ENCODE measurements at places on chromosomes 7 and 10.
A peak's percentile ranks its signal among the peaks of the same experiment; 100 is the strongest.

GRCh38 chr7:68107261-68107660 lies 1110.6 kb downstream of the TYW1 start:
- no peak for DNase-seq

- no peak for DNase-seq
Measured at GRCh38 chr7:26100406-26101339, 51.3 kb upstream of the NFE2L3 start.

DNA sequence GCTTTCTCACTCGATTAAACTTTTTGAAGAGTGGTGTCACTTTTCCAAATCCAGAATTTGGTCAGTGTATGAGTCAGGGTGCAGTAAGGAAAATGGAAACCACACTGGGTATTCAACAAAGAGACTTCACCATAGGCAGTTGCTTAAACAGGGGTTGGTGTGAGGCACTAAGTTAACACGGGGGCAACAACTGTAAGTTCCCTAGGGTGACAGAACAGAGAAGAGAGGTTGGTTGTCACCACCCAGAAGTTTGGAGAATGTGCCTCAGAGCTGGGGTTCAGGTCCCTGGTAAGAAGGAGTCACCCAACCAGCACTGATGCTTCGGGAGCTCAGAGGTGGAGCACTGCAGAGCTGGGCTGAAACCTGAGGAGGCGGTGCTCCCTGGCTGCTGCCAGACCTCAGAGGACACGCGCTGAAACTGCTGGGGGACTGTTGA lies 170.4 kb downstream of the ARID5B start:
- no peak for DNase-seq

GRCh38 chr10:75651417-75651816 lies 220.0 kb downstream of the LRMDA start:
- no peak for DNase-seq

DNA sequence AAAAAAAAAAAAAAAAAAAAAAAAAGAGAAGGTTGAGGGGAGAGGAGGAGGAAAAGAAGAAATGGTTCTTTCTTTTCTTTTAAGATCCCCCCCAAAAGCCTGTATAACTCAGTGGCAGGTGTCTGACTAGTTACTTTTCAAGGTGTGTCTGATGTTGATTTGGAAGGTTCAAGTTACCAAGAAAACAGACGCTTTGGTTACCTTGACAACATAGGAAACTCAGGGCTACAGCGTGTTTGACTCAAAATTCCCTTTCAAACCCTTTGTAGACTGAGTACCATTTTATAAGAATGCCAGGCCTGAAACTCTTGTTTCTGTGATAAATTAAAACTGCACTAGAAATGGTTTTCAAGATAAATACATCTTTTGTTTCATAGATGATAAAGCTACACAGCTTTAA lies 286.8 kb downstream of the SKIDA1 start:
- no peak for DNase-seq

- DNase-seq, result no peak
Measured at GRCh38 chr7:72924386-72924732, 536 bp upstream of the POM121 start.

DNA sequence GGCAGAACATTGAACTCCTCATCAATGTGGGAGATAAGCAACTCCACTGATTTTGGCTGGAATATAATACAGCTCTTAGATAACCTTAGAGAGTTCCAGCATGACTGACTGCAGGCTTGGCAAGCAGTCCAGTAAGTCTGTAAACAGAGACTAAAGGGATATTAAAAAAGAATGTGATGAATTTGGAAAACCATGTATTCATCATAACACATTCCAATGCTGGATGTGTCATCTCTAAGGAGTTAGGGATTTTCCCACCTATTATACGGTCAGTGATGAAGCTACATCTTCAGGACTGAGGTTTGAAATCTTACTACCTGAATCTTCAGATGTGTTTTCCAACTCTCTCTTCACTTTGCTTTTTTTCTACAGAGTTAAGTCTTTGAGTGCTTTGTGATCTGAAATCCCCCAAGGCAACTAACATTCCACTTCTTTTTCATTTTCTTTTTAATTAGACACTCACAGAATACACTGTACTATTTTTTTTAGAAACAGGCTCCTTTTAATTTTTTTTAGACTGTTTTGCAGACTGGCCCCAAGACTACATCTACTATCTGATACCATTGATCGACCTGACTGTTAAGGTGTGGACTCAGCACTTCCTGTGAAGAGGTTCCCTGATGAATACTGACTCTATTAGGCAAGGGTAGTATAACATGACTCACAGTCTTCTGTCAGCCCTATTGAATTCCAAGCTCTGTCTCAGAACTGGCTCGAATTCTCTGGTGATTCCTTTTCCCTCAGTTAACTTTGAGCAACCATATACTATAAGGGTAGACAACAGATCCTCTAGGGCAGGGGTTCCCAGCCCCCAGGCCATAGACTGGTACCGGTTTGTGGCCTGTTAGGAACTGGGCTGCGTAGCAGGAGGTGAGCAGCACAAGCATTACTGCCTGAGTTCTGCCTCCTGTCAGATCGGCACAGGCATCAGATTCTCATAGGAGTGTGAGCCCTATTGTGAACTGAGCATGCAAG lies 678.2 kb downstream of the GRM8 start:
- DNase-seq, result no peak

GRCh38 chr7:92586403-92586802 lies 3.8 kb downstream of the FAM133B start:
- DNase-seq, result no peak

- no peak for DNase-seq
Measured at GRCh38 chr7:36406156-36406555, 16.5 kb downstream of the ANLN start.

DNA sequence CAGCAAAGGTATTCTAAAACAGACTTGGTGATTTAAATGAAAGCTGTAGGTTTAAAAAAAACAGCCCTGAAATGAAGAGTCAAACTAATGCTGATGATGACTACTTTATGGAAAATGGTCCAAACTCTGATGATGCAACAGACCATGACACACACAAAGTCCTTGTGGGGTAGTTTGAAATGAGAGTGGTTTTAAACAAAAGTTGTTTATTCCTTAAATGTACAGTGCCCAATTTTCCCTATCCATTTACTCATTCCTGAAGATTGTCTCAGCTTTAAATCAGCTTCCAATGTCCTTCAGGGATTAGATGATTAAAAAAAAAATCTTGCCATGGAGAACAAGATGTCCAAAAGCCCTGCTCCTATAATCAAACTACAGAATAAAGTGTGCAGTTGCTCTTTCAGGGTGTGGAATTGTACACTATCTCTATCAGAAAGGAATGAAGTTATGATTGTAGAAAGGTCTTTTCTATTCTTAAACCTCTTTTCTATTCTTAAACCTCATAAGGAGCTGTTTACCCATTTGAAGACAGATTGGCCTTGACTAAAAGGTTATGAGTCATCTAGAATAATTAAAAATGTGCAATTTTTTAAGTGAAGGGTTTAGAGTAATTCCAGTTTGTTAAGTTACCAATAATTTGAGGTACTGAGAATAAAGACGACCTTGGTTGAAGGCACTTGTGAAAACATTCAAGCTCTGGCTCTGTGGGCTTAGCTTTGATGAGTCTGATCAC lies 70.2 kb upstream of the ITGA8 start:
- no peak for DNase-seq

- DNase-seq, result no peak
Measured at GRCh38 chr10:129522041-129522585, 55.1 kb downstream of the MGMT start.

GRCh38 chr7:24896031-24896501 lies 83.9 kb downstream of the OSBPL3 start:
- DNase-seq, result no peak

- no peak for DNase-seq
Measured at GRCh38 chr7:104328970-104329825, 795 bp downstream of the LHFPL3 start.

DNA sequence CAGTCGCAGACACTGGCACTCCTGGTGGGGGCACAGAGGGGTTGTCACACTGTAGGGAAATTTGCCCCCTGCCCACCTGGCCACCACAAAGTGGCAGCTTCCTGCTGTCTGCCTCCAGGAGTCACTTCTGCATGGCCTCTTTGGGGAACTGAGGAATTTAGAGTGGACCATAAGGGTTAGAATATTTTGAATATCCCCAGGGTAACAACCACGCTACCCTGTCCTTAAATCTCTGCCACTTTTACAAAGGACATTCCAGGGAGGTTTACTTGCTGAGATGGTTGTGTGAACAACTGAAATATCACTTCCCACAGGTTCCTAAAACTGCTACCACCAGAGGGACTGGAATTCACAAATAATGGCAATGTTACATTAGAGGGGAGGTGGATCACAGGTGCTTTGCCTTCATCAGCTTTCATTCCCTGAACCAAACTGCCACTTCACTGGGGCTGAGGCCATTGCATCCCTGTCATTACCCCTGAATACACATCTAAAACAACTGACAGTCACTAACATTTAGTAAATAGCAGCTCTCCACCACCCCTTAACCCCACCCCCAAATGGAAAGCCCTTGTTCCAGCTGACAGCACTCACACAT lies 88.1 kb upstream of the IFRD1 start:
- DNase-seq, result no peak

- no peak for DNase-seq
Measured at GRCh38 chr7:155986497-155987160, 174.4 kb upstream of the SHH start.

- no peak for DNase-seq
Measured at GRCh38 chr7:149606826-149607225, 109.2 kb upstream of the ZNF746 start.

- DNase-seq, result no peak
Measured at GRCh38 chr7:33700001-33700899, 205.1 kb upstream of the BMPER start.

GRCh38 chr7:23852135-23852534 lies 142.1 kb downstream of the STK31 start:
- DNase-seq, result no peak

DNA sequence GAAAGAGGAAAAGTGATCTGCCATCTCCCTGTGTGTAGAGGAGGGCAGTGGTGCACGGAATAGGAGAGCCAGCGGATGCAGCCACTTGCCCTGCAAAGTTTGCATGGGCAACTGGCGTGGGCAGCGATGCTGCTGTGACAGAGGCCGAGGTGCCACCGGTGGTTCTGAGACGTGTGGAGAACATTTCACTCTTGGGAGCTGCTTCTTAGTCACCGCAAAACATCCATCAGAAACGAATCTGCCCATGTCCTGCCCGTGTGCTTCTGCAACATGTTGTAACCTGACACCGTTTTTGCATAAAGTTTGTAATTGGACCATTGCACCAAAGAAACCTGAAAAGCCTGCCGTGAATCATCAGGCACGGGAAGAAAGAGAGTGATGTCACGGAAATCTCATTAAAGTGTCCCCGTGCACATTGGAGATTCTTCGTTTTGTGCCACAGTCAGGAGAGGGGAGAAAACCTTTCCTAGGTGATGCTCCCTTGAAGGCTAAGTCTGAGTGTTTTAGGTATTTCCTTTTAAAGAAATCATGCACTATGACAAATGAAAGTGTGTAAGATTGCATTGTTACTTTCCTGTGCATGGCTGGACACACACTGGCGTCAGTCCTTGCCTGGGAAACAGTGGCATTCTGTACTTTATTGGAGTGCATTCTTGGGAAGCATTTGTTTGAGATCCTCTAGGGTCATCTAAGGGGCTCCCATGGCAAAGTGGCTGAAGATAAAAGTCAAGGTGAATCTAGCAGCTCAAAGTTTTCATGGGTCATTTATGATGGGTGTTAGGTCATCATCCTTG lies 302.6 kb downstream of the KLF6 start:
- DNase-seq, result peak; percentile 80

GRCh38 chr10:34475274-34475646 lies 339.8 kb downstream of the PARD3 start:
- DNase-seq, result no peak

DNA sequence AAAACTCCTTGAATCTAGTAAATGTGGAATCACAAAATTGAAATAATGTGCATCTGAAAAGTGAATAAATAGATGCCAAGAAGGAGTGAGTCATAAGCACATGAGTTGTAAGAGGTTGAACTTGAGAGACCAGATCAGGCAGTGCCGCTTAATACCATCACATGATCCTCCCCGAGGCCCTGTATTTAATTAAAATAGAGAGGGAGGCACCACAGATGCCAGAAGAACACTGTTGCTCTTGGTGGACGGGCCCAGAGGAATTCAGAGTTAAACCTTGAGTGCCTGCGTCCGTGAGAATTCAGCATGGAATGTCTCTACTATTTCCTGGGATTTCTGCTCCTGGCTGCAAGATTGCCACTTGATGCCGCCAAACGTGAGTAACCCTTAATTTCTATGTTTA lies at the start of gene GPNMB:
TSS of gene GPNMB (plus strand) at position 221 of the 400 bp plus-strand sequence. CDS start at position 304, 83 bp downstream.
- DNase-seq, result no peak

GRCh38 chr10:123551259-123551658 lies 114.9 kb upstream of the GPR26 start:
- no peak for DNase-seq

DNA sequence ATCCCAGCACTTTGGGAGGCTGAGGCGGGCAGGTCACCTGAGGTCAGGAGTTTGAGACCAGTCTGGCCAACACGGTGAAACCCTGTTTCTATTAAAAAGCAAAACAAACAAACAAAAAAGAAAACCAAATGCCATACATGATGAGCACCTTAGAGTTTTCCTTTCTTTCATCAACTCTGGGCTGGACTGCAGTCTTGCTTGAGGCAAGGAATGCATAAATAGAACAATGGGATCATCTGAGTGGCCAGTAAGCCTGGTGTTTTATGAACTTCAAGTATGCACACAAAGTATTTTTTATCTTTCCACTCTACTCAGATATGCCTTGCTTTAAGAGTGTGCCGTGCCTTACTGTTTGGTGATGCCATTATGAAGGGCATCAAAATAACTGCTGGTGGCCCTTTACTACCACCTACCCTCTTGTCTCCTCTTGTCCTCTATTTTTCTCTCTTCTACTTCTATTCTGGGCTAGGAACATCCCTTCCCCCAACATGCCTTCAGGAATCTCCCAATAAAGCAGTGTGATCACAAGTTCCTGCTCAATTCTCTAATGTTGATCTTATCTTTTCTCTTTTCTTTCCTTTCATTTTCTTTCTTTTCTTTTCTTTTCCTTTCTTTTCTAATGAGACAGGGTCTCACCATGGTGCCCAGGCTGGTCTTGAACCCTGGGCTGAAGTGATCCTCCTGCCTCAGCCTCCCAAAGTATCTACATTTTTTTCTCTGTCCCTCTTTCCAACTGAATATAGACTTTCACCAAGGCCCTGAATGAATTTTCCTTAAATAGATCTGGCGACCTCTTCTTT lies 10.2 kb downstream of the SCD start:
- no peak for DNase-seq

Data from NCI-H1436 treated with DMSO at 0.1 percent for 48 hours (cell line).